ENCODE measurements at places on chromosomes 12 and 14.
A peak's percentile ranks its signal among the peaks of the same experiment; 100 is the strongest.

GRCh38 chr12:99043319-99043914 lies 398.3 kb downstream of the APAF1 start:
- DNase-seq, result peak; percentile 66

DNA sequence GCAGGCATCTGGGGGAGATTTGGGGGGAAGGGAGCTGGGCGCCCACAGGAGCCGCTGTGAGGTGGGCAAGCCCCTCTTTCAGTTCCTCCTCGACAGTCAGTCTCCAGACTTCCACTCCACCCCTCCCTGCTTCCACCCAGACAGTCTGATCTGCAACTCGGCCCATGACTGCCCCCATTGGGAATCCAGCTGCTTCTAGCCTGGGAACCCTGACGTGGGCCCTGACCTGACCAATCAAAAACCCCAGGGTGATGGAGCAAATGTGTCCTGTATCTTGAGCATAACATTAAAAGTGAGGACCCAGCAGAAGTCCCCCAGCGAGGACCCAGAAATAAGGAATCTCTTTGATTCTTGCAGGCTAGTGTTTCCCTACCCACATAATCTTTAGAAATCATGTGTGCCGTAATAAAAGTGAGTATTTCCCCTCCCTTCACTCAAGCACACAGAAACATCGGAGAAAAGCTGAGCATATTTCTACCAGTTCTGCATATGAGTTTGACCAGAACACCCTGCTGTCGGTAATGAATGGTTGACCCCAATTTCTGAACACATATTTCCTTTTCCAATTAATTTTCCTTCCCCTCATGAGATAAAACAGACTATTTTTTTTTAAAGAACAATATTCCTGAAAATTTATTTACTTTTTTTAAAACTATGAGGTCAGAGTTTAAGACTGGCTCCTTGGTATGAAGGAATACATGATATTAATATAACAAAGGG lies 6.4 kb downstream of the SSH1 start:
- DNase-seq, result no peak

DNA sequence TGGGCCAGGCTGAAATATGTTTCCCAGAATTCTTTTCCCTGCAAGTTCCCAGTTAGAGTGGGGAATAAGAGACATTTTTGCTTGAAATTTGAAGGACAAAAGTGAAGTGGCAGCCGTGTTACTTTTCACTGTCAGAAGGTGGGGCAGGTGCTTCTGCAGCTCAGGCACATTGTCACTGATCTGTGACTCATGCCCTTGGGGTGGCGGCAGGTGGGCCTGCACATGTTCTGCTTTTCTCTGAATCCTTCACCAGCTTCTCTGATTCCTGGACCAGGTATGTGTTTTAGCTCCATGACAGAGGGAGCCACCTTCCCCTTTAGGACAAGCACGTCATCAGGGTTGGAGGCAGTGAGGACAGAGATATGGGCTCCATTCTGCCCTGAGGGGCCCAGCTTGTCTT lies 11.7 kb upstream of the KCNA5 start:
- no peak for DNase-seq

DNA sequence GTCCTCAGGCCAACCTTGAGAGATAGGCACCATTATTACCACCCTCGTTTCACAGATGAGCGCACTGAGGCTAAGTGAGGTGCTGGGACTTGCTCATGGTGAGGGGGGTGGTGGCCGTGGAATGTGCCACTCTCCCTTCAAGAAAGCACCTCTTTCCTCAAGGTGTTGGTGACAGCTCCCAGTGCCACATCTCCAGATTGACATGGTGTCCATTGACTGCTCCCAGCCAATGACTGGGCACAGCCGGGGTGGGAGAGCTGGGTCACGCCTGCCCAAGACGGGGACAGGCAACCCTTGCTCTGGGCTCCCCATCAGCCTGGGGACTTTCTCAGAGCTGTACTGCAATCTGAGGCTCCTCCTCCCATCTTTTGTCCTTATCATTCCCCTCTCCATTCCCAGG lies 21.0 kb upstream of the MYL2 start:
- DNase-seq, result peak; percentile 13

DNA sequence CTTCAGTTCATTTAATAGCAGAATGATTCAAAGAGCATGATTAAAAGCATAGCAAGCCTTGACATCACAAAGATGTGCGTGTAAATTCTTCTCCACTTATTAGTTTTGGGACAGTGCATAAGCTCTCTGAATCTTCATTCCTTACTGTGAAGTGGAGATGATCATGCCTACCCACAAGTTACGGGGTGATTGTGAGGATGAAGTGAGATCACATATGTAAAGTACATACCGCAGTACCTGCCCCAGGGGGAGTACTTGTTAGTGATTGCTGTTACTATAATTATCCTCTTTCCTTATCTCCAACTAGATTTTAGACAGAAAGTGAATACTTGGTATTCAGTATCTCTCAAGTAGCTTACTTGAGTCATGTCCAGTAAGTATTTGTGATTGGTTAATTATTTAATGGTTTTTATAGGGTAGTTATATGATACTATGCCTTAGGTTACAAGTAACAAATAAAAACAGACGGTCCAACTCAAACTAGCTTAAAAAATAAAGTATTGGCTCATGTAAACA lies 6.0 kb downstream of the RAD9B start:
- DNase-seq, result no peak

DNA sequence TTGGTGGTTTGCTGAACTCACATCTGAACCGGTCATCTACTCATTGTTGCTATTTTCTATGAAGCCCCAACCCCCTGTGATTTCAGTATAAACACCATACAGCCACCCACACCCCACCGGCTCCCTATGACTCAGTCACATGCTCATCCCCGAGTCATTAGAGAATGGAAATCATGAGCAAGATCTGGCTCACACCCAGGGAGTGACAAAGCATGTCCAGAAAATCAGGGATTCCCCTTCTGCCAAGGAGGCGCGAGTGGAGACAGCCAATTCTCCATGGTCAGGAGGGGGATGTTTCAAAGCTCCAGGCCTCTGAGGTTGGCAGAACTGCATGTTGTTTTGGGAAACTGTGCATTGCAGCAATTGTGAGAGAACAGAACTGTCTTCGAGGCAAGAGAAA lies 657.5 kb upstream of the TBX3 start:
- DNase-seq, result peak; percentile 97

GRCh38 chr14:36383767-36384431 lies 63.5 kb upstream of the MBIP start:
- no peak for DNase-seq

- DNase-seq, result no peak
Measured at GRCh38 chr12:111150360-111150759, 218.5 kb downstream of the PHETA1 start.

- DNase-seq, result peak; percentile 89
Measured at GRCh38 chr12:113214895-113215400, 6.3 kb upstream of the TPCN1 start.

- no peak for DNase-seq
Measured at GRCh38 chr12:92055877-92056276, 89.8 kb downstream of the BTG1 start.

DNA sequence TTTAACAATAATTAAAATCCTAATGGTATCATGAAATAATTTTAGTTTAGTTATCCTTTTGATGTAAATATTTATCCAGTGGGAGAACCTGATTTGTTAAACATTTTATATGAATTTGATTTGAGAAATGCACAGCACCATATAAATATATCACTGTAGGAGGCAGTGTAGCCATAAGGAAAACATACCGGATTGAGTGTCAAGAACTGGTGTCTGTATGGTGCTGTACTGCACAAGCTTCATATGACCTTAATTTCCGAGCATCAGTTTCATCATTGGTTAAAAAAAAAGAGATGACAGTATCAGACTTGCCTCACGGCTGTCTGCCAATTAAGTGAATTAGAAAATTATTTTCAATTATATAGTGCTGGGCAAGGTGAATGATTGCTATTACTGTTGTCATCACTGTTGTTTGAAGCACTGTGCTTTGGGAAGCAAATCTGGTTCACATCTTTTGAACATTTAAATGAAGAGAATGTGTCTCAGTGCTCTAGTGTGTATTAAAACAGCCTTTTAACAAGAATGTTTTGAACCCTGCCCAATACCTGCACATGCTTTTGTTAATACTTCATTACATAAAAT lies 72.1 kb downstream of the TMTC2 start:
- DNase-seq, result no peak

- DNase-seq, result peak; percentile 43
Measured at GRCh38 chr14:89207925-89208328, 209.1 kb downstream of the FOXN3 start.

DNA sequence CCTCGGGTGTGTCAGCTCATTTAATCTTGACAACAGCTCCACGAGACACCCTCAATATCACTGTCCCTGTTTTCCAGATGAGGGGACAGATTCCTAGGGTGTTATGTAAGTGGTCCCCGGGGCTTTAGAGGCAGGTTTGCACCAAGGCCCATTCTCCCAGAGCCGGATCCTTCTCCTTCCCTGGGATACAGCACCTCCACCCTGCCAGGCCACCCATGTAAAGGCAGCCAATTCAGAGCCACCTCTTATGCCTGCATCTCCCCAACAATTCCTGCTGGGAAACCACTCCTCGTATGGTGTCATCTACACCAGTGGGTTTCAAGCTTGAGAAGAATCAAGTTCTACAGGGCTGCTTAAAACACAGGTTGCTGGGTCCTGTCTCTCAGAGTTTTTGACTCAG lies 4.1 kb upstream of the CYP46A1 start:
- no peak for DNase-seq

- peak; percentile 26 for DNase-seq
Measured at GRCh38 chr12:8453021-8453513, 2.7 kb upstream of the CLEC6A start.

DNA sequence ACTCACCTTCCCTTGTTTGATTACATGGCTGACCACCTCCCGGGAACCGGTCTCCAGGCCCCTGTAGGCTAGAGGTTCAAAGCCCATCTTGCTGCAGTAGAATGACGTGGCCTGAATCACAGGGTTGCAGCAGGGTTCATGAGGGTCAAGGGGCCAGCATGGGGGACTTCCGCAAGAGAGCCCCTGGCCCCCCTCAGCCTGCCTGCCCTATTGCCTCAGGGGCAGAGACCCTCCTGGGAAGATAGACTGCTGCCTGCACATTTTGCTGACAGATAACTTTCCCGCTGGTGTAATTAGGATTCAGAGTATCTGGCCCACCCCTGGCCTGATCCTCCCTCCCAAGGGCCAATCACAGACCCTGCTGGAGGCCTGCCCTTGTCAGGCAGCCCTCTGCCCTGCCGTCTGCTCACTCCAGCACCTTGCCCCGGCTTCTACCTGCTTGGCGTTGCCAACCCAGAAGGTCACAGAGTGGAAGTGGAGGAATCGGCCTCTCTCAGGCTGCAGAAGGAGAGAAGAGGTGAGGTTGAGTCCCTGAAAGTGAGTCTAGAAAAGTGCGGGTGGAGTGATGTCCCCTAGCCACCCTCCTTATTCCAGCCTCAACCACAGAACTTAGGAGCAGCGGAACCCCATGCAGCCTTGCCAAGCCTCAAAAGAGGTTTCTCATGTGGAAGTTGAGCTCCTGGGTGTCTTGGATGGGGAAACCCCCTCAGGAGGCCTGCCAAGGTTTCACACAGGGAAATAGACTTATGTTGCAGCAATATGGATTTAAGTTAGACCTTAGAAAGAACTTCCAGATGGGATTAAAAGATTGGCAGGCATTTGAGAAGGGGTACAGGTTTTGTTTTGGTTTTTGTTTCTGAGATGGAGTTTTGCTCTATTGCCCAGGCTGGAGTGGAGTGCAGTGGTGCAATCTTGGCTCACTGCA lies 1.1 kb downstream of the HPD start:
- no peak for DNase-seq

DNA sequence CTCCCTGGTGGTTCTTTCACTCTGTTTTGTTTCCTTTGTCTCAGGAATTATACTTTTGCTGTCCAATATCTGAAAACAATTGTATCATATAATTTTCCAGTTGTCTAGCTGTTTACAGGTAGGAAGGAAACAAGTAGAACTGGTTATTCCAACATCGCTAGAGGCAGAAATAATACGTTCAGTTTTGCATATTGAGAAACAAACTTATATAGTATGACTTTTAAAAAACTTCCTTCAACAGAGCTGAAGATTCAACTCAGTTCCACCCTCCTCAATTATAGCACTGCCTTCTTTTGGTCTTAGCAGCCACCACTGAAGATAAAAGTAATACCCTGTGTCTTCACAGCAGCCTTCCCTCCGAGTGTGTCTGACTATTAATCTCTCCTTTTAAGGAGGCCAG lies 214.3 kb downstream of the EFCAB11 start:
- DNase-seq, result no peak

DNA sequence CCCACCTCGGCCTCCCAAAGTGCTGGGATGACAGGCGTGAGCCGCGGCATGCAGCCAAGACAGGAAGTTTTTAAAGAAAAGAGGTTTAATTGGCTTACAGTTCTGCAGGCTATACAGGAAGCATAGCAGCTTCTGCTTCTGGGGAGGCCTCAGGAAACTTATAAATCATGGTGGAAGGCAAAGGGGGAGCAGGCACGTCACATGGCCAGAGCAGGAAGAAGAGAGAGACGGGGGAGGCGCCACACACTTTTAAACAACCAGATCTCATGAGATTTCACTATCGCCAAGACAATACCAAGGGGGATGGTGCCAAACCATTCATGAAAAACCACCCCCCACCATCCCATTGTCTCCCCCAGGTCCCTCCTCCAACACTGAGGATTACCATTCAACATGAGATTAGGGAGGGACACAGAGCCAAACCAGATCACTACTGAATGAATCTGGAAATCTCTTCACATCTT lies 14.1 kb downstream of the CCDC63 start:
- peak; percentile 27 for DNase-seq

- peak; percentile 62 for DNase-seq
Measured at GRCh38 chr14:103561381-103562178, 877 bp downstream of the BAG5 start.

DNA sequence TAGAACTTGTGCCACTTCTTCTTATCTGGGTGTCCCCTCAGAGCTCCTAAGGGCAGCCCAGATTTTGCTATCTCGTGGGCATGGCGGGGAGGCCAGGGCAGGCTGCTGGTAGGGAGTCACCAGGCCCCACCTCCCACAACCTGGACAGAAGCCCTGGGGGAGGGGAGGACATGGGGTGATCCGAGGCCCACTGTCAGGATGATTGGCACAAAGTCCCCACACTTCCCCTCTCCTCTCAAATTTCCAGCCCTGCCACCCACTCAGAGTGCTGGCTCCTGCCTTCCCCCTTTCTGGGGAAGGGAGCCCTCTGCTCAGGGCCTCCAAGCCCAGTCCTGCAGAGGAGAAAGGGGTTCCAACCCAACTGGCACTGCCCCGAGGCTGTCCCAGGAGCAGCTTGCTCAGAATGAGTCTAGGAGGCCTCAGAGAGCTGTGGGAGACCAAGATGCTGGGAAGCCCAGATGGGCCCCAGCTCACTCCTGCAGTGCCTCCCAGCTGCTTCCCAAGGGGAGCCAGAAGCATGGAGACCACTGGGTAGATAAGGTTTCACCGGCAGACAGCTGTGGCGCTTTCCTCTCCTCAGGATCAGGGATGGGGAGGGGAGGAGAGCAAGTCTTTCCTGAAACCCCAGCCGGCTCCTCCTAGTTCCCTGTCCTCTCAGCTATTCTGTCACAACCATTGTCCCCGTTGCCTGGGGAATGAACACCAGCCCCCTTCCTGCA lies 82.8 kb downstream of the B4GALNT3 start:
- no peak for DNase-seq
